ENCODE measurements at places on chromosomes 13 and 19.
A peak's percentile ranks its signal among the peaks of the same experiment; 100 is the strongest.

DNA sequence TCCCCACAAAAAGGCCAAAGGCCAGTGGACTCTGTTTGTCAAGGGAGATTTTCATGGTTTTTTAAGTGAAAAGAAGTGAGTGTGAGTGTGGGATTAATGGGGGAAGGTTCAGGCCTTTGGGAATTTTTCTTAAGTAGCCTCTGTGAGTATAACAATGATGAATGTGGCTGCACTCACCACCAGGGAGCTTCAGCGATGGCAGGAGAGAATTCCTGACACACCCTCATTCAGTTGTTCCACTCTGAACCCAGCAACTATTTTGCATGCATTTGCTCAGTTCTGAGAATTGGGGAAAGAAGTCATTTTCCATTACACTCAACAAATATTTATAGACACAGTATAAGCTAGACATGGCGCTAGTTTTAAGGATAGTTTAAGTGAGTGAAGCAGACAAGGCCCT, 117.9 kb downstream of the CCNA1 start:
- no peak for DNase-seq

- DNase-seq: peak; percentile 63
Observed at GRCh38 chr19:5615756-5616327, 6.7 kb downstream of the SAFB2 start.

DNA sequence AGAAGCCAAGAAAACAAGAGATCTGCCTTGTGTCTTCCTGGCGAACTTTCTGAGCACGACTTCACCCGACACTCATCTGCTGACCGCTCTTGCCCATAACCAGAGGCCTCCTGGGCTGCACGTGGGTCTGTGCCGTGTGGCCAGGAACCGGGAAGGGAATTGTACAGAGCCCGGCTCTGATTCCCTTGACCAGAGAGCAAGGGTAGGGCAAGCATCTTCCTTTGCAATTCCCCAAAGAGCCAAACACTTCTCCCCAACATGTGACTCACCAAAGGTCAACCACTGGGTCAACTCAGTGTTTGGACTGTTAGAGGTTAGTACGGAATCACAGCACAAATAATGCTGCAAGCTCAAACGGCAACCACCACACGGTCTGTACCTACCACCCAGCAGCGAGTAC, 48.9 kb downstream of the KLF2 start:
- DNase-seq: peak; percentile 17

- no peak for DNase-seq
Observed at GRCh38 chr13:96646515-96647211, 347.6 kb downstream of the OXGR1 start.

DNA sequence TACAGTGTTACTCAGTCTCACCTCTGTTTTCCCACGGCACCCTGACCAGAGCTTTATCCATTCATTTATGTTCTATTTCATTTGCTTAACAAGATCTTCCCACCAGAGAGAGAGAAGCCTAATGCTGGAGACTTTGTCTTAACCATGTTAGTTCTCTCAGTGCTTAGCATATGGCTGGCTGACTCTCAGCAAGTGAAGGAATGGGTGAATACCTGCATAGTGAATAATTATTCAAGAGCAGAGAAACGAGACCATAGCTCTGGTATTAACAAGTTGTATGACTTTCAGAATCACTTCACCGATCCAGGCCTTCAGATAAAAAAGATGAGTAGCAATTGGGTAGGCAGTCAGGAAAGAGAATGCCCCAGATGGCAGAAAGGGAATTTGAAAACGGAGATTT, 686.3 kb downstream of the LIG4 start:
- no peak for DNase-seq

DNA sequence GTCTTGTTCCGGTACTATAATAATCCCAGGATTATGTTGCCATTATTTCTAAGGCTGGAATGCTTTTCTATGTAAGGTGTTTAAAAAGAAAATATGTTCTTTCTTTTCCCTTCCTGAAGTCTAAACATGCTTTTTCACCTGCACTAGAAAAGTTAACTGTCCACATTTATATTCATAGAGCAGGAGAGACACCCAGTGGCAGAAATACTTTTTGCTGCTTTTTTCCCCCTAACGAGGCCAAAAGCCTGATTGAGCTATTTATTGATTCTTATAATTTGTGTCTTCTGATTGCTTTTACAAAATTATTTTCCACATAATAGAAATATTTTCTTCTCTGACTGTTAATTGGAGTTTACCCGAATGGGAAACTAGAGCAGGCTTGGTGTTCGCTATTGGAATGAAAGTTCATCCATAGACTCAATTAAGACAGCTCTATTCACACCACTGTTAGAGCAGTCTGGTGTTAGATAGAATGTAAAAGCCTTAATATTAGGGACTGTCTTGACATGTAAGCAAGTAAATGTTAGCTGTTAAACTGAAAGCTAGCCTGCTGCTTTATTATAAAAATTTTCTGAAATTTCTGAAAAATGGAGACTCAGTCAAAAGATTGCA, 15.8 kb downstream of the GPR180 start:
- DNase-seq: no peak

DNA sequence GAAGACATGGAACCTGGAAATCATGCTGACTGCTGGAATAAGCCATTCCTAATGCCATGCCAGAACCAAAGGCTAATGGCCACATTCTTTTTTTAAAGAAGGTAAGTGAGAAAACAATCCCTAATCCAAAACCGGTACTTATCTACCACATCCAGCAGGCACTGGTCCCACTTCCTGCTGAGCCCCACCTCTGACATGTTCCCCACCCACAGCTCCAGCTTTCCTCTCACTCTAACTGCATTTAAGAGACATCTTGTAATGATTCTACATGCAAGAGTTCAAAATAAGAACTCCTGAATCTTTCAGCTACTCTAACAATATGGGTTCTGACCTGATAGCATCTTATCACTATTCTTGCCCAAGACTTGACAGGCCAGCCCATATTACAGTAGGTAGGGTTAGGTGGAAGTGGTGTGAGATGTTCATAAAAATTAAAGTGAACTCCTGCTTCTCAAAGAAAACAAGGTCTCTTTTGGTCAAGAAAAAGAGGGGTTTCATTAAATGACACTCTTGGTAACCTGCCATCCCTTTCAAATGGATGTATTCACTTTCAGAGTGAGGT, 41.9 kb downstream of the N4BP2L2 start:
- DNase-seq: no peak

DNA sequence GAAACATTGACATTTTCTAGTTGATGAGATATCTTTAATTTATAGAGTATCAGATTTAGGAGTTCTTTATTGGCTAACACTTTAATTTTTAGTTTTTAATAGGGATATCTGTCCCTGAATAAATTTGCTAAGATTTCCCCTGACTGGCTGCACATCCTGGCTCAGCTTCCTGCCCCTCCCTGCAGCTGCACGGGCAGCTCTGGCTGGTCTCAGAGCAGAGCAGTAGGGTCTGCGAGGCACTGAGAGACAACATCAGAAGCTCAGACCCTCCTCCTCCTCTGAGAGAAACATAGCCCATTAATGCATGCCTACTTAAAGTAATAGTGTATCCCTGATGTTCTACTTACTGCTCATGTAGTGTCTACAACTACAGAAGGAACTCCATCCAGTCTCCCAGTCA, 139.2 kb downstream of the TNFSF13B start:
- no peak for DNase-seq

DNA sequence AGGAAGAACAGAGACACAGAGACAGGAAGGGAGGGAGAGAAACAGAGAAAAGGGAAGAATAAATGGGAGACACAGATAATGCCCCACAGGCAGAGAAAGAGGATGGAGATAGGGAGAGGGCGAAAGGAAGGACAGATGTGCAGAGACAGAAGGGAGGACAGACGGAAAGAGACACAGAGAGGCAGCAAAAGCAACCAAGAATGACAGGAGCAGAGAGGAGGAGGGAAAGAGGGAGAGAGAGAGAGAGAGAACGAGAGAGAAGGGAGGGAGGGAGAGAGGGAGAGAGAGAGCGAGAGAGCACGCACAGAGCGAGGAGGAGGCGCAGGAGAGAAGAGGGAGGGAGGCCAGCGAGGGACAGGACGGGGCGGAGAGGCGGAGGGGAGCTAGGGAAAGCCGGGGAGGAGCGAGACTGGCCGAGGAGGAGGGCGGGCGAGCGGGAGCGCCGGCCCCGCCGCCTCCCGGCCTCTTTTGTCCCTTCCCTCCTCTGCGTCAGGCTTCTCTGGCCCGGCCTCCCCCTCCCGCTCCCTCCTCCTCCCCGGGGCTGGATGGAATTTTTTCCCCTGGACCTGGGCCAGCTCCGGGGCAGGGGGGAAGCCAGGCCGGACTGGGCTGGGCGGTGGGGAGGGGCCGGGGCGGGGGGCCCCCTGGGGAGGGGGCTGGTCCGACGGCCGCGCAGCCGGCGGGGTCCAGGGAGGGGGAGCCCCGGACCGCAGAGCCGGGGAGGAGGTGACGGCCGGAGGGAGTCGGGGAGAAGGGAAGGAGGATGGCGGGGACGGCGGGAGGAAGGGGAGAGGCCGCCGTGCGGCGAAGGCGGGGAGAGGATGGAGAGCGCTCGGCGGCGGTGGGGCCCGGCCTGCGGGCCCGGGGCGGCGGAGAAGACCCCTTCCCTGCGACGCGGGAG, 4.2 kb upstream of the SPACA6 start:
- peak; percentile 97 for DNase-seq

GRCh38 chr19:3087769-3088168, 6.4 kb upstream of the GNA11 start:
- DNase-seq: no peak

- no peak for DNase-seq
Observed at GRCh38 chr13:104759069-104759468, 1692.9 kb upstream of the SLC10A2 start.

- DNase-seq: peak; percentile 38
Observed at GRCh38 chr19:1672038-1672768, 19.8 kb upstream of the TCF3 start.

- peak; percentile 56 for DNase-seq
Observed at GRCh38 chr19:32336259-32337083, 8.9 kb upstream of the ZNF507 start.

GRCh38 chr13:38530492-38530891, 156.4 kb upstream of the FREM2 start:
- DNase-seq: peak; percentile 22

DNA sequence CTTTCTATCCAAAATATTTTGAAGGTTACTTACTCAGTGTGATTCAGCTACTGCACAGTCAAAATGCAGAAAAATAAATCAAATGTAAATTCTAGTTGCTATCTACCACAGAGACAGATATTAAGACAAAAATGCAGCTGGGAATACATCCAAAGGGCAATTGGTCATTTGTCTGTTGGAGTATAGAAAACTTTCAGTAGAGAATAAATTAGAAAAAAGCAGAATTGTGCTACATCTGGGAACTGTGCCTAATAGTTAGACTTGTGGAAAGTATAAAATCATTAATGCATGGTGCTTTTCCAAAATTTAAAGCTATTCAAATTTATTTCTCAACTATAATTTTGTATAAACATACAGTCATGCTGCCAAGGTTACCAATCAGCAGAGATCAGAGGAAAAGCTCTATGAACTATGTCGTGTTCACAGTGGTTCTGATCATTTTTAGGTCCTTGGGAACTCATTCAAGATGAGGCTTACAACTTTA, 1635.8 kb downstream of the PCDH9 start:
- peak; percentile 84 for DNase-seq

DNA sequence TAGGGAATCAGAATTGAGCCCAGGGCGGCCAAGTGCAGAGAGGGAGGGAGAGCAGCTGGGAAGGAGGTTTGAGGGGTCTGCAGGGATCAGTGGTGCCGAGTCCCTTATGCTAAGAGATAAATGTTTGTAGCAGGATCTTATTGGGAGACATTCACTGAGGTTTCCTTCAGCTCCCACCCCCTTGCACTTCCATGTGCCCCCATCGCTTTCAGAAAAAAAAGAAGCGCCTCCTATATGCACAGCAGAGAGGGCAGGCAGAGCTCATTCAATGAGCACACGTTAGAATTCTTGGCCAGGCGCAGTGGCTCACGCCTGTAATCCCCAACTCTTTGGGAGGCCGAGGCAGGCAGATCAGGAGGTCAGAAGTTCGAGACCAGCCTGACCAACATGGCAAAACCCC, 28.0 kb downstream of the CYP4F2 start:
- no peak for DNase-seq

DNA sequence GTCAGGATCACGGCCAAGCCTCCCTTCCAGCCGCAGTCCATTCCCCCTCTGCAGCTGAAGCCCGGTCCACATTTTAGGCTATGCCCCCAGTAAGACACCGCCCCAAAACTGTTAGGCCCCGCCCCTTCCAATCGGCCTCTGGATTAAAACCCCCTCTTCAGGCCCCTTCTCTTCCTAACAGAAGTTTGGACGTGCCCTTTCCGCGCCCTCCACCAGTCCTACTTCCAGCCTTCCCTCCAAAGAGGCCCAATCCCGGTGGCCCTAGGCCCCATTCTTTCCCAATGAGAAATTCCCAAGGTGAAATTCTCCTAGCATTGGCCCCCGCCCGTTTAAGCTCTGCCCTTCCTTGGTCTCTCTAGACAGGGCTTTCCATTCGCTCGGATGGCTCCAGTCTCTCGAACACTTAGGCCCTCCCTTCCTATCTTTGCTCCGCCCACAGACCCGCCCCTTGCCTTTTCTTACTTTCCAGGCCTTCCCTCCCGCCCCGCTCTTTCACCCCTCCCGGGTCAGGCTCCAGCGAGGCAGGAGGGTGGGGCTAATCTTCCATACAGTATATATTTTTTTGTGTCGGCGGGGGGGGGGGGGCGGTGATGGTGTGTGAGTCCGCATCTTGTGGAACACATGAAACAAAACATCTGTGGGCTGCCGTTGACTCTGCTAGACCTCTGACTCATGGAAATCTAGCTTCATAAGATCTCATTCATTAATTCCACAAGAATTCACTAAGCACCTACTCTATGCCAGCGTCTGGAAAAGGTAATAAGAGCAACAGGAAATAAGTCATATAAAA, 13.6 kb downstream of the LTBP4 start:
- peak; percentile 92 for DNase-seq

DNA sequence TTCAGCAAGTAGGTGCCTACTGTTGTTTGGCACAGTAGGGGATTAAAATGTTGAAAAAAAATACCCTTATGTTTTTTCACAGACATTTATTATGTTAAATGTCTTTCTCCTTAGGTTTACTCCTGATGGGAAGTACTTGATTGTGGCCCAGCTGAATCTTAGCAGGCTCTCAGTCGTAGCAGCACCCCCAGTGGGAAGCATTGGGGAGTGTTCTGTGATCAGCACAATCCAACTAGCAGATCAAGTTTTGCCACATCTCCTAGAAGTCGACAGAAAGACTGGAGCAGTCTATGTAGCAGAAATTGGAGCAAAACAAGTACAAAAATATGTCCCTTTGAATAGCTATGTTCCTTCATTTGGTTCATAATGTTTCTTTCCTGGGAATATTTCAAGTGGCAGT, 9.3 kb downstream of the NHLRC3 start:
- DNase-seq: no peak

- peak; percentile 43 for DNase-seq
Observed at GRCh38 chr19:1455336-1456120, 5.6 kb downstream of the APC2 start.

GRCh38 chr19:13149628-13150186, 468 bp downstream of the STX10 start:
- peak; percentile 52 for DNase-seq

Measured in fibroblast of skin of back (primary cell).